ENCODE measurements at places on chromosomes 4 and X.

DNA sequence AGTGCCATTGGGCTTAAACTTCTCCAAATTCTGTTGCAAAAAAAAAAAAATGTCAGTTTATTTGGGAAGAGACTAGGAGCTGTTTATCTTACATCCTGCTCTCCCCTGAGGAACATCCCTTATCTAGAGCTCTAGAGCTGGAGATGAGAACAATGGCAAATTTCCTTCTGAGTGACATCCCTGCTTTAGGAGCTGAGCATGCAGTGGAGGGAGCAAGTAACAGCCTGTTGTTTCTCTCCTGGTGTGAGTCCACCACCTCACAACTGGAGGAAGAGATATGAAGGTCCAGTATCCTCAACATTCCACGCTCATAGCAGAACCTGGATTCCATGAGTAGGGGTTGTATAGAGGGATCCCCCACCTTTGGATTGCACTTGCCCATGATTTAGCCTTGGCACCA, 676.4 kb downstream of the PCDH18 start:
- no peak for DNase-seq

DNA sequence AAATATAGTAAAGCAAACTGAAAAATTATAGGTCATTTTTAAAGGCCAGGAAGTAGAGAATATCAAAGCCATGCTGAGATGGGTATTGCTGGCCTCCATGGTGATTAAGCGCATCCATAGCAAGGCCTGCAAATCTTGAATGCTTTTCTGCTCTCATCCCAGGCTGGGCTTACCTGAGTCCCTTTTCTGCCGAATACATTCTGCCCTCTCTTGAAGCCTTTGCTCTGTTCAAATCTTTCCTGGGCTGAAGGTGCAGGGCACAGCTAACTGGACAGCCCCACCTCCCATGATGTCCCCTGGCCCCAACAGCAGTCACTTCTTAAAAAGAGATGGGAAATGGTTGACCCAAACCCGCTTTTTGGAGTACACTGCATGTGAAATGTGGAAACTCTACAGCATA, 10.1 kb upstream of the EIF1AX start:
- DNase-seq = no peak

- peak; percentile 49 for DNase-seq
Measured at GRCh38 chr4:48780865-48781214, 761 bp upstream of the FRYL start.

DNA sequence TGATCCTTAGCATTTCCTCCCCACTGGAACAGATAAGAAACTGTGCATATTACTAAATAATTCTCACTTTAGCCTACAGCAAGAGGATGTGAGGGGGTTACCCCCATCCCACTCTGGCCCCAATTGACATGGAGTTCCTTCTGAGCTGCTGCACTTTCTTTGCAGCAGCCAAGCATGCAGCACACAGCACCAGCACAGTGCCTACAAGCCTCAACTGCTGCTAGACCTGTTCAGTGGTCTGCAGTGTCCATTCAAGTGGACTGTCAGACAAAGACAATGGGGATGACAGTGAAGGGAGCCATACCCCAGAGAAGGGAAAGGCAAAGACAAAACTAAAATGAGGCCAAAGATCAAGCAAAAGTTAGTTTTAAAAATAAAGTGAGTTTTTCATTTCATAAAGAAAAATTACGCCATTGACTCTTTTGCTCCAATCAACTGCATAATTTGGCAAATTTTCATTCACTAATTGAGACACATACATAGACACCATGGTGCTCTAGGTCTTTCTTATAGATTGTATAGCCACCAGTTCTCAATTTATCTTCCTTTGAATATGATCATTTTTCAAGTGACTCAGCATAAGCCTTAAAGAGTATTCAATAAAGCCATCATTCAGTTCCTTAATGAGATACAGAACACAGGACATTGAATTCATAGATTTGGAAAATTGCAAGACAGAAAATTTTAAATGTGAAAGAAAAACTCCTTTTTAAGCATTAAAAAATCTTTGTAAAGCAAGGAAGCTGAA, 410.6 kb downstream of the HNRNPD start:
- no peak for DNase-seq

DNA sequence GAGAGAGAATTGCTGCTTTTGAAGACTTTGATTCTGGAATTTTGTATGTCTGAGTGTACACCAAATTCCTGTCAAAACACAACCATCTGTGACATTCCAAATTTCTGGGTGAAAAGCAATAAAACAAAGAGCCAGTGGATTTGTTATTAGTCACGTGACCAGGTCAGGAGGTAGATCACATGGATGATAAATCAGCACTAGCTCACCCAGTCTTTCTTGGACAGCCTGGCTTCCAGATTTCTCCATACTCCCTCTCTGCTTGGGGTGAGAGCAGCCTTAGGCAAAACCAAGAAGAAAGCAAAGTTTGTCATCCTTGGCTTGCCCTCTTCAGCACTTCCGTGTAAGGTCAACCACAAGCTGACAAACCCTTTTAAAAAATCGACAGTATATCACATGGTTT, 194.2 kb downstream of the CLCN4 start:
- peak; percentile 54 for DNase-seq

DNA sequence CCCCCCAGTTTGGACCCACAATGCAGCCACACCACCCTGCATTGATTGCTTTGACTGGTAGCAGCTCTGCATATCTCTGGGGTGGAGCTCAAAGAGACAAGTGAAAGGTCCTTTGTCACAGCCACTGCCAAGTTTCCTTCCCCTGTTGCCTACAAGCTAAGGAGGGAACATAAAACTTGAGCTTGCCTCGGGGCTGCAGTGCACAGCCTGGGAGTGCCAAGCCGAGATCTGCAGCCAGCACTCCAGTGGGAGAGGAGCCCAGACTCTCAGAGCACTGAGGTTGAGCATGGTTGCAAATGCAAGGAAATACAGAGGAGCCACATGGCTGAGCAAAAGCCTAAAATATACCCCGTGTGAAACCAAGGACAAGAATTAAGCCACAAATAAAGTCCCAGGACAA, 142.2 kb downstream of the DKK2 start:
- DNase-seq = no peak

DNA sequence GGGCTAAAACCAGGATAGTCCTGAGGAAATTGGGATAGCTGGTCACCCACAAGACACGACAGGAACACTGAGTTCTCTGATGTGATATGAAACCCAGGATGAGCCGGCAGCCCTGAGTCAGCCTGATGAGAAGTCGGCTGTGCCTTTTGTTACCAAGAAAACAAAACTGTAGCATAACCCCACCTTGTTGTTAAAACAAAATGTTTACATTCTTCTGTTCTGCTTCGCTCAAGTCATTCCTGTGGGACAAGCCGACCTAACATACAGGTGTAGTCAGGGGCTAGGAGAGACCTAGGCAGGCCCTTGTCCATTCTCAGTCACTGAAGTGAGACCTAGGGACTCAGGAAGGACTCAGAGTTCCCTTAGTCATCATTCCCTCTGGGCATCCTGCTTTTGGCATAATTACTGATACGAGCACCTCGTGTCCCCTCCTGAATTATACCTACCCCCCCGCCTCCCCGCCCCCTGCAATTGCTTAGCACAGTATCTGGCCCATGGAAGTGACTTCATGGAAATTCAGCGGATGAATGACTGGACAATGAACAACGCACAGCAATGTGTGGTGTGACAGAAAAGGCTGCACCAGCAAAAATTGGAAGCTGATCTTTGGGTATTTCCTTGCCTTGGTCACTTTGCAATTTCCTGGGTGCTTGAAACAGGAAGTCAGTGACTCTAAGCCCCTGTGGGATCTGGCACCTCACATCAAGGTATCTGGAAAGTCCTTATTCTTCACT, 31.9 kb upstream of the TLR2 start:
- DNase-seq = no peak

DNA sequence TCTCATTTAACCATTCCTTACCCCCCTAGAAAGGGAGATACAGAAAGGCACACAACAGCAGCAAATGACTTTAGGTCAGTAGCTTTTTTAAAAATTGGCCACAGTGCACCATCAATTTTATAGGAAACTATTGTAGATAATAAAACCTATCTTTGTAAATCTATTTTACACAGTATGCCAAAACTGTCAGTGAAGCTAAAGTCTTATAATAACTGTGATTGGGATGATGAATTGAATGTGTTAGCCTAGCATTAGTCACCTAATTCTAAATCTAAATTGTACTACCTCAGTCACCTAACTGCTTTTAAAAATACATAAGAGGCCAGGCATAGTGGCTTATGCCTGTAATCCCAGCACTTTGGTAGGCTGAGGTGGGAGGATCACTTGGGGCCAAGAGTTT, 44.2 kb downstream of the SH3RF1 start:
- DNase-seq = peak; percentile 58

DNA sequence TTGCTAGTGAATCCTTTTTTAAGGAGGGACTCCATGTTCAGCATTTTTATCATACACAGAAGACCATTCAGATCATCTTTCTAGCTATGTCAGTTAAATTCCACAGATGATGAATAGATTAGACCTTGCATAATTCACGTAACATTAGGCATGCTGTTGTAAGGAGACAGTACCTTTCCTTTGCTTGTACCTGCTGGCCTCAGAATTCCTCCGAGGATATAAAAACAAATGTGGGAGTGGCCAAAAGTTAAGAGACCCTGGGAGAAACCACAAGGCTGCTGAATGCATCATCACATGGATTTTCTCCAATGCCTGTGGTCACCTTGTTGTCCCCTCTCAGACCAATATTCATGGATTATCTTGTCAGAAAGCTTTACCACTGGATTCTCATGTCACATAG, 201.4 kb downstream of the MAGEB17 start:
- DNase-seq = no peak

DNA sequence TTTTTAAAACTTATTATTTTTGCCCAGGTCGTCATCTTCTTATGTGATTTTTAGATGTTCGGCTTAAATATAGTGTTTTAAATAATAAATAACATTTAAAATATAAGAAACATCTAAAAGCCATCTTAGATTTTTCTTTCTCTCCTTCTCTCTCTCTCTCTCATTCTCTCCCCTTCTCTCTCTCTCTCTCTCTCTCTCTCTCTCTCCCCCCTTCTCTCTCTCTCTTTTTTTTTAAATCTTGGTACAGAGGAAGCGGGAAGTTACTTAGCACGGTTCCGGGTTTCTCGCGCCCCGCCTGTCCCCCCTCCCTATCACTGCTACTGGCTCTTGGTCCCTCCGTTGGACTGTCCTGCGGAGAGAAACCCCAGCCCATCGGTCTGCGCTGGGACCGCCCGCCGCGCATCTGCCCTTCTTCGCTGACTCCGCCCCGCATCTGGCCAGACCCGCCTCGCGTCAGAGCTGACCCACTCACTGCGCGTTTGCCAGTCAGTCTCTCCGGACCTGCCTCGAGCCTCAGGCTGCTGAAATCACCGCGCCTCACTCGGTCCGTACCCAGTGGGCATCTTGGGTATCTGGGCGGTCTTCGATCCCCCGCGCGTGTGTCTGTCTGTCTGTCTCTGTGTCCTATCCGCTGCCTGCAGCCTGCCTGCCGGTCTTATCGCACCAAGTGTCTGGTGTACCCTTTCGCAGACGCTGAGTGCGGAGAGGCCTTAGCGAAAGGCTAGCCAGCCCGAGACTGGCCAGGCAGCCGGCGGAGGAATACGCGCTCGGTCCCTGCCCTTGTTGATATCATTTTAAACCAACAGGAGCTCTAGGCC, at the start of gene PABPC5:
Gene PABPC5, plus strand, starts transcription at position 489 of the 818 bp plus-strand sequence. CDS start 739 bp downstream, outside the sequence.
- DNase-seq = peak; percentile 87

- DNase-seq = no peak
Measured at GRCh38 chrX:76971393-76972376, 475.5 kb upstream of the FGF16 start.

DNA sequence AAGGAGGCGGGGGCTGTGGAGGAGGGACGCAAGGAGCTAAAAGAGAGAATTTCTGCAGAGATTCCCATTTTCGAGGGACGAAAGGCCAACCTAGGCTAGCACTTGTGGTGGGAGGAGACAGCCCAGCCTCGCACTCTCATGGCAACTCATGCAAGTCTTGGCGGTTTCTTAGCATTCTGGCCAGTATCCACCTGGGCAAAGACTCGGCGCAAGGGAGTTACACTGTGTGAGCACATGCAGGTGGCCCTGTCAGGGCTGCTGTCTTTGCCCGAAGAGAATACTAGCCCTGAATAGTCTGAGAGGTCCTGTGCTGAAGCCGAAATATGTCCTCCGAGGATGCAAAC, 15.5 kb downstream of the MCF2 start:
- DNase-seq = no peak

GRCh38 chrX:68511255-68511654, 12.4 kb downstream of the YIPF6 start:
- peak; percentile 20 for DNase-seq

DNA sequence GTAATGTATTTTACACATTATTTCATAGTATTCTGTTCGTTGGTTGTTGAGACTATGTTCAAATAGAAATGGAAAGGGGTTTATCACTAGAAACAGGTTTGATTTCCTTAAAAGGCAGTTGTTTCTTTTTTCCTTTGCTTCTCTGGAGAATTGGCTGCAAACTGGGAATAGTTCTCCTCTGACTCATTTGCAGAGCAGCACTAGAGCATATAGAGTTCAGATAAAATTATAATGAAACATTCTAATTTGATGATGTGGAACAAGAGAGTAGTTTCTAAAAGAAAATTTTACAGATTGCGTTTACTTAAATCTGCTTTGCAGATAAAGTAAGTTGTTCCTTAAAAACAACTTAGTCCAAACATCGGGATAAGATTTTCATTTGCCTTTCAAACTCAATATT, 29.7 kb downstream of the SYNPO2 start:
- DNase-seq = peak; percentile 94

GRCh38 chr4:43481526-43481925, 589.0 kb downstream of the GRXCR1 start:
- no peak for DNase-seq

- DNase-seq = no peak
Measured at GRCh38 chr4:117678861-117679260, 355.4 kb upstream of the NDST3 start.

DNA sequence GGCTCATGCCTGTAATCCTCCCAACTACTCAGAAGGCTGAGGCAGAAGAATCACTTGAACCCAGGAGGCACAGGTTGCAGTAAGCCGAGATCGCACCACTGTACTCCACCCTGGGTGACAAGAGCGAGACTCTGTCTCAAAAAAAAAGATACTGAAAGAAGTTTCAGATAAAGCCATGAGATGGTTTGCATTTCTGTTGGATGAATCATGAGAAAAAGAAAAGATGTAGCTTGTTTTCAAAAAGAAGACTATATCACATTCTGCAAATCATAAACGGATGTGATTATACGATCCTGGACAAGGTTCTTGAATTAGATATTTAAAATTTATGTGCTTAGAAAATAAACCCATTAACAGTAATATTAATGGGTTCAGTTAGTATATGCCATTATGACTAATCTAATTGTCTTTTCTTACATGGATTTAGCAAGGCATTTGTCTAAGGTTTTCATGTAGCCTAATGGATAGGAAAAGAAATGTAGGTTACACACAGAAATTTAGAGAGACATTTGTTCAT, 345.9 kb downstream of the SLC7A11 start:
- DNase-seq = no peak

- no peak for DNase-seq
Measured at GRCh38 chr4:152886201-152886600, 49.9 kb upstream of the FHDC1 start.

DNA sequence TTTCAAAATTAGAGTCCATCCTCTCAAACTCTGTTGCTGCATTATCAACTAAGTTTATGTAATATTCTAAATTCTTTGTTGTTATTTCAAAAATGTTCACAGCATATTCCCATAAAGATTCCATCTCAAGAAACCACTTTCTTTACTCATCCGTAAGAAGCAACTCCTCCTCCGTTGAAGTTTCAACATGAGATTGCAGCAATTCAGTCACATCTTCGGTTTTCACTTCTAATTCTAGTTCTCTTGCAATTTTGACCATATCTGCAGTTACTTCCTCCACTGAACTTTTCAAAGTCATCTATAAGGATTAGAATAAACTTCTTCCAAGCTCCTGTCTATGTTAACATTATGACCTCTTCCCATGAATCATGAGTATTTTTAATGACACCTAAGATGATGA, 216.6 kb upstream of the SLC7A11 start:
- no peak for DNase-seq
